AG10803 (cell line): ENCODE measurements at places on chromosomes 2 and 18.

GRCh38 chr2:231533777-231534125 lies 3.5 kb upstream of the NMUR1 start:
- DNase-seq: no peak

- no peak for DNase-seq
These were observed 31.7 kb downstream of the EMX1 start for GRCh38 chr2:72949045-72949444.

- DNase-seq: peak; percentile 97
These were observed 9.7 kb upstream of the IL1RN start for GRCh38 chr2:113117541-113118262.

DNA sequence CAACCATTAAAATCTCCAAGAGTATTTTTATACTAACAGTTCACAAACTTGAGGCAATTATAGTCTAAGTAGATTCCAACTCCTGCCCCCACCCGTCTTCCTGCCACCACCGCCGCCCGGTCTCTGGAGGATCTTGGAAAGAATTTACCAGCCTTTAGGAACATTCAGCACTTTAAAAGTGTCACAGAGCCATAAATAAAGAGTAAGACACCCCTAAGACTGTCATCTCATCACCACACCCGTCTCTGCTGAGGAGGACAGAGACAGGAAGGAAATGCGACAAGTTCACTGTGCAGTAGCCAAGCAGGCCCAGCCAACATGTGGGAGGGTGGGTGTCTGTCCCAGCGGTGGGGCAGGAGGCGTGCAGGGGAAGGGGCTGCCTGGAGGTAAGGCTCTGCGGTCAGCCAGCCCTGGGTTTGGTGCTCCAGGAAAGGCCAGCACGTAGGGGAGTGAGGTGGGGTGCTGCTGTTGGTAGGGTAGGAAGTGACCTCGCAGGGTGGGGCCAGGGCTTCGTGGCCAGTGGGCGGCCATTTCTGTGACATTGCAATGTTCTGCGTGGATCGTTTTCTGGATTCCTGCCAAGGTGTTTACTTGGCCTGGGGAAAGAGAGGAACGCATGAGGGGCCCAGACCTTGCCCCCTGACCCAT lies 111.6 kb downstream of the FAM210A start:
- no peak for DNase-seq

- no peak for DNase-seq
These were observed 63.9 kb downstream of the NEB start for GRCh38 chr2:151670346-151670745.

DNA sequence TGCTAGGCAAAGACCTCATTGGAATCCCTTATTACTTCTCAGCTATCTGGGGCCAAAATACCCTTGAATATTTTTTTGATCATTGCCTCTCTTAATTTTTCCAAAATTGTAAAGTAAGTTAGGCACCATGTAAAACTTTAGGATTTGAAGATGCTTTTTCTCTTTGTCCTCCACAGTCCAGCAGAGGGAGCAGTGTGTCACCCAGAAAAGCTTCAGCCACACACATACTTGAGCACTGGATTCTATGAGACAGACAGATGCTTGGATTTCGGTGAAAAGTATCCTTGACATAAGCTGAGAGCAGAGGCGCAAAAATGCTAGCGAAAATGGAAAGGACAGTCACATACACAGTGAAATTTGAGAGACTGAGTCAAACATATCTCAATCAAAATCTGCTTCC lies 74.7 kb upstream of the KCNJ3 start:
- peak; percentile 6 for DNase-seq

- DNase-seq: no peak
These were observed 4.5 kb upstream of the TMBIM1 start for GRCh38 chr2:218296847-218297246.
